ENCODE measurements at places on chromosomes 7 and 10. TPM values are rescaled to one million over a fixed set of nuclear protein-coding genes. Genes with fewer than 3 reads are reported as not detected.

- no peak for DNase-seq
- H3K27ac ChIP-seq: peak overlapping the region; percentile 97
Measured at GRCh38 chr10:110499796-110500514, 2.2 kb downstream of the DUSP5 start.

DNA sequence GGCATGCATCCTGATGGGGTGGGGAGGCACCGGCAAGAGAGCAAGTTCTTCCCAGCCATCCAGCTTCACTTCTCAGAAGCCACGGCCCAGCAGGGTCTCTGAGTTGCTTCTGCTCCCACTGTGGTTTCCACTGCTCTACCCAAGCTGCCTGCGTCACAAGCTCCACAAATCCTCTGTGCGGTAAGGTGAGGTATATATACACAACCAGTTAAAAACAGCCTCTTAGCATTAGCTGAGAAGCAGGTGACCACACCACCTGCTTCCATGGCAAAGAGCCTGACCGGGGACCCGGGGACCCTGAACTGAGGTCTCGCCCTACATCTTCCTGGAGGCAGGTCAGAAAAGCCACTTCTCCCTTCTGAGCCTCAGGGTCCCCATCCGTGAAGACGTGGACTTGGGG lies 46.9 kb upstream of the NPFFR1 start:
- H3K36me3 ChIP-seq: peaks cover 12% of the 10 kb centered on the region
- DNase-seq: no peak
- H3K4me1 ChIP-seq: peaks cover 28% of the 10 kb centered on the region
- H3K27me3 ChIP-seq: no peaks in the 10 kb centered on the region
- no peak overlapping the region for H3K27ac ChIP-seq

- peak overlapping the region; percentile 45 for H3K4me3 ChIP-seq
- H3K27me3 ChIP-seq: peaks cover 89% of the 10 kb centered on the region
- H3K27ac ChIP-seq: peak overlapping the region; percentile 80
- peaks cover 7% of the 10 kb centered on the region for H3K4me1 ChIP-seq
- peaks cover 3% of the 10 kb centered on the region for H3K36me3 ChIP-seq
Measured at GRCh38 chr10:117544004-117544701, 1.6 kb downstream of the EMX2 start.

- peaks cover 44% of the 10 kb centered on the region for H3K27me3 ChIP-seq
- peak; percentile 39 for DNase-seq
- H3K27ac ChIP-seq: no peak overlapping the region
- H3K4me3 ChIP-seq: no peak overlapping the region
Measured at GRCh38 chr7:22561895-22562593, 62.1 kb upstream of the STEAP1B start.

GRCh38 chr7:149293946-149294633 lies 32.1 kb downstream of the ZNF783 start:
- H3K4me1 ChIP-seq: peaks cover 19% of the 10 kb centered on the region
- H3K27me3 ChIP-seq: no peaks in the 10 kb centered on the region
- peak; percentile 32 for DNase-seq
- H3K4me3 ChIP-seq: no peak overlapping the region
- H3K27ac ChIP-seq: no peak overlapping the region
- no peaks in the 10 kb centered on the region for H3K36me3 ChIP-seq

- H3K27ac ChIP-seq: no peak overlapping the region
- no peaks in the 10 kb centered on the region for H3K27me3 ChIP-seq
- peaks cover 5% of the 10 kb centered on the region for H3K4me1 ChIP-seq
- no peak overlapping the region for H3K4me3 ChIP-seq
Measured at GRCh38 chr10:28734938-28735759, 57.8 kb downstream of the BAMBI start.

DNA sequence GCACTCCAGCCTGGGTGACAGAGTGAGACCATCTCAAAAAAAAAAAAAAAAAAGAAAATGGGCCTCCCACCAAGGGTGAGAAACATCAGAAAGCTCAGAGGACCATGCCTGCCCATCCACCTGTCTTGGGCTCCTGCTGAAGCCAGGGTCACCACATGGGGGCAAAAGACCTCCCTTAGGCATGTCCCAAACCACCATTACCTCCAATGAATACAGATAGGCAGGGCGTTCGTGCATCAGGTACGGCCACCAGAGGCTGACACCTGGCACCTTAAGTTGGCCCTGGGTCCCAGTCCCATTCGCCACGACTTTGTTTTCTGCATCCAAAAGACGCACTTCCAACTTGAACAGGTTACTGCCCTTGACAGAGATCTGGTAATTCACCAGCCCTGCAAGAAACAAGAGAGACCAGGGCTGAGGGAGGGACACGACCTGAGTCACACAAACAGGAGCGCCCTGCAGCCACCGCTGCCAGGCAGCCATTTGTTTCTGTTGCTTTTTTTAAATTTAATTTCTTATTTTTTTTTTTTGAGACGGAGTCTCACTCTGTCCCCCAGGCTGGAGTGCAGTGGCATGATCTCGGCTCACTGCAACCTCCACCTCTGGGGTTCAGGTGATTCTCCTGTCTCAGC lies 6.1 kb downstream of the GUSB start:
- H3K4me3 ChIP-seq: no peak overlapping the region
- H3K4me1 ChIP-seq: peaks cover 5% of the 10 kb centered on the region
- no peaks in the 10 kb centered on the region for H3K27me3 ChIP-seq
- no peak for DNase-seq
- peaks cover 44% of the 10 kb centered on the region for H3K36me3 ChIP-seq

- no peak overlapping the region for H3K27ac ChIP-seq
- H3K27me3 ChIP-seq: peaks cover 3% of the 10 kb centered on the region
- no peak for DNase-seq
- no peaks in the 10 kb centered on the region for H3K4me1 ChIP-seq
Measured at GRCh38 chr7:78184299-78184698, 385.7 kb downstream of the PHTF2 start.

- H3K4me3 ChIP-seq: no peak overlapping the region
- peaks cover 26% of the 10 kb centered on the region for H3K27me3 ChIP-seq
- H3K36me3 ChIP-seq: no peaks in the 10 kb centered on the region
- no peak for DNase-seq
- H3K4me1 ChIP-seq: peaks cover 2% of the 10 kb centered on the region
Measured at GRCh38 chr10:117000580-117000979, 4.4 kb downstream of the SHTN1 start.

- no peak overlapping the region for H3K4me3 ChIP-seq
- no peak overlapping the region for H3K27ac ChIP-seq
- peaks cover 6% of the 10 kb centered on the region for H3K4me1 ChIP-seq
- peaks cover 8% of the 10 kb centered on the region for H3K27me3 ChIP-seq
- DNase-seq: no peak
Measured at GRCh38 chr7:155991470-155991869, 179.2 kb upstream of the SHH start.

DNA sequence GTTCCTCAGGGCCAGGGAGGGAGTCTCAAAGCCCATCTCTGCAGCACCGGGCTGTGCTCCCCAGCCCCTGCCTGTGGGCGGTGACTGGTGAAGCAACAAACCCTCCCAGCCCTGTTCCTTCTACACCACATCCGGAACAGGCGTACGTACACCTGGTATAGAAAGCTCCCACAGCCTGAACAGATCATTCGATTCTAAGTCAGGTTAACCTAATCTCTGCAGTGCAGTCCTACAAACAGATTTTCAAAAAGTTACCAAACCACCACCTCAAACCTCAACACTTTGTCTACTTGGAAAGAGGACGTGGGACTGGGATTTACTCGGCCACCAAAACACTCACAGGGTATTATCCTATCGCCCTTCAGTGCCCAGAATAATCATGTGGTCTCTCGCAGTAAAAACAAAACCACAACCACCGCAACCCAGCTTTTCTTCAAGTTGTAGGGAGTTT lies 238.4 kb downstream of the DIP2C start:
- no peaks in the 10 kb centered on the region for H3K36me3 ChIP-seq
- H3K27ac ChIP-seq: no peak overlapping the region
- peaks cover 21% of the 10 kb centered on the region for H3K4me1 ChIP-seq
- peak; percentile 82 for DNase-seq
- H3K4me3 ChIP-seq: peak overlapping the region; percentile 3
- H3K27me3 ChIP-seq: peaks cover 25% of the 10 kb centered on the region

DNA sequence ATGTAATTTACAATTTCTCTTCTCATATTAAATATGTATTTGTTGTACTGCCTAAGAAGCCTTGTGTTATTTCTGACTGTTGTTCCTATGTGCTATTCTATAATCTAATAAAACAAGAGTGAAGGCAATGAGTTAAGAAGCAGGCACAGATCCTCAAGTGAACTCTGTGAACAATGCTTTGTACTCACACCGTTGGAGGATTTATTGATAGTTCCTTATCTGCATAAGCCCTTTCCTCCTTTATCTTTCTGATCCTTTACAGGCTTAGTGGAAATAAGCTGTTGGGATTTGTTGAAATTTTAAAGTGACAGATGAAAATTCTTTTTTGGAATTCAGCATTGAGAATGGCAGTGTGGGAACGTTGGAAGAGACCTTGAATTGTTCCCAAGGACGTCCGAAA lies 329.6 kb upstream of the NPVF start:
- H3K27me3 ChIP-seq: peaks cover 28% of the 10 kb centered on the region
- no peaks in the 10 kb centered on the region for H3K36me3 ChIP-seq
- H3K4me3 ChIP-seq: no peak overlapping the region
- no peaks in the 10 kb centered on the region for H3K4me1 ChIP-seq
- H3K27ac ChIP-seq: no peak overlapping the region

- peaks cover 3% of the 10 kb centered on the region for H3K36me3 ChIP-seq
- H3K4me1 ChIP-seq: no peaks in the 10 kb centered on the region
- no peak overlapping the region for H3K4me3 ChIP-seq
Measured at GRCh38 chr10:59976909-59977308, 70.6 kb upstream of the CCDC6 start.

Gene SCART1
- 0.82 TPM for total RNA-seq

Gene WNT16
- not detected for total RNA-seq

Gene LOXL4
- not detected for total RNA-seq

Gene ABCA13
- 0.05 TPM for total RNA-seq

Gene TMEM225B
- total RNA-seq: not detected

Measured in activated CD8-positive, alpha-beta memory T cell treated with anti-CD3 and anti-CD28 coated beads, Interleukin-2, amount 10 ng/mL, durations not matched to agents 7 days and 5 days (primary cell).